ENCODE measurements at places on chromosomes 5 and 9.

- DNase-seq, result no peak
Measured at GRCh38 chr5:153974131-153974812, 64.4 kb downstream of the FAM114A2 start.

DNA sequence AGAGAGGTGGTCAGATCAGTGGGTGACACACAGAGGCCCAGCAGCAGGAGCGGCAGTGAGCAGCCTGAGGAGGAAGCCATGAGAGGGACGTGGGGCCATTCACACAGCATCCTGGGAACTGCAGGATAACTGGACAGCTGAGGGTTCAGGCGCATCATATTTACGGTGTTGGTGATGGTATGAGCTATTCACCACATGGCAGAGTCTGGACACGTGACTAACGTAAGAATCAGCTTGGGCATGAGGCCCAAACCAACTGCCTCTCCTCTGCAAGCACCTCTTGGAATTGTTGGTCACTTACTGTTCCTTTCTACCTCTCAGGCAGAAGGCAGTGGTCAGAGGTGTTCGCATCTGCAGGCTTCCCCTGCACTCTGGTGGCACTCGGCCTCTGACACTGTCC is 141.1 kb downstream of the ENTREP1 start:
- no peak for DNase-seq

DNA sequence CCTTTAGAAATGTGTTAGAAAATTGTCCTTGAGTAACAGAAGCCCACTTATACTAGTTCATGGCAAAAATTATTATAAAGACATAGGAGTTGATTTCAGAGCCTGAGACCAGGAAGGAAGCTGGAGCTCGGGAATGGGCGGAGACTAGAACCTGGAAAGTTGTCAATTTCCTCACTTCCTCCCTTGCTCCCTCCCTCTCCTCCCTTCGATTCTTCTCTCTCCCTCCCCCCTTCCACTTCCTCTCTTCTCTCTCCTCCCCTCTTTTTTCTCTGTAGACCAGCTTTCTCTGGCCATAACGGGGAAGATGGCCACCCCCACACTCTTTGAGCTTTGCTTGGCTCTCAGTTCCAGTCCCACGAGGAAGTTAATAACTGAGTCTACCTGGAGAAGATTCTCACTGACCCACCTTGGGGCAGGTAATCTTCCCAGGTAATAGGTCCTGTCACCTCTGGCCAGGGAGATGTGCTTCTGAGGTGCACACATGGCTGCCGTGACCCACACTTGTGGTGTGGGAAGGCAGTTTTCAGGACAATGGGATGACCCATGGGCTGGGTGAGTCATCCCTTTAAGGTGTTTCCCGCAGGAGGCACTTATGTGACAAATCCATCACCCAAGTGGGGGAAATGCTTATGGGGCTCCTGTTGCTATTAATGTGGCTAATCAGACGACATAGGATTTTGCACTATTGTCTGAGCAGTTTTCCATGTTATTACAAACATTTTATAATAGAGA is 78.7 kb downstream of the HSPA4 start:
- DNase-seq, result no peak

DNA sequence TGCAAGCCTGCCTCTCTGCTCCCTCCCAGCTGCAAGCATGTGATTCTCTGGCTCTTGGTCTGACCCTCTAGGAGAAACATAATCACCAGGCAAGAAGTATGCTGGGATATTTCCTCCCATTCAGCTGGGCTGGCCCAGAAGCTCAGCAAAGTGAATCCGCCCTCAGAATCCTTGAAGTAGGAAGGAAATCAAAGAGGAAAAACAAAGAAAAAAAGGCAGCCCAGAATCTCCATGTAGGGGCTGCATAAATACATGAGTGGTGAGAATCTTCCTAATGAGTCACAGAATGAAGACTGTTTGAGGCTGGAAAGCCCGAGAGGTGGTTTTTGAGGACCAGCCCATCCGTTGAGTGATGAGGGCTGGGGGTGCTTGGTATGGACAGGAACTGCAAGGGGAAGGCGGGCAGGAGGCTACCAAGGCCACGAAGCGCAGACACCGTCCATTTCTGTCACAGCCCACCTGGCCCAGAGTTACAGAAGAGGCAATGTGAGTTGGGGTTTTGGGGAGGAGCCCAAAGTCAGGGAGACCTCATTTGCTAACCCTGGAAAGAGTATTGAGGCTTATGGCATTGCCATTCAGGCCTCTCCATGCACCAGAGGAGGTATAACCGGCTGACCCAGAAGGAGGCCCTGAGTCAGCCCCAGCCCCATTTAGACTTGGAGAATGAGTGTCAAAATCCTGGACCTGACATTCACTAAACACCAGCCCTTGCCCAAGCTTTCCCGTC is 33.4 kb upstream of the TGFBR1 start:
- no peak for DNase-seq

DNA sequence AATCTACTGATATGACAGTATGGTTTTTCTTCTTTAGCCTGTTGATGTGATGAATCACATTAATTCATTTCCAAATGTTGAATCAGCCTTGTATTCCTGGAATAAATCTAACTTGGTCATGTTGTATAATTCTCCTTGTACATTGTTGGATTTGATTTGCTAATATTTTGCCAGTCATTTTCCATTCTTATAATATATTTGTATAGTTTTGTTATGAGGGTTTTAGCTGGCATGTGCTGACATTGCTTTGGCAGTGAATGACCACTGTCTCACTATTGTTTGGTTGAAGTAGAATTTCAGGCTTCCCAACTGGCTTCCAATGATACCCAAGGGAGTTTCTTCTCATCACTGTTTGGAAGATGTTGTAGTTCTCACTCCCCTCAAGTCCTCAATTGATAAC is 983.0 kb upstream of the PTPRD start:
- DNase-seq, result no peak

DNA sequence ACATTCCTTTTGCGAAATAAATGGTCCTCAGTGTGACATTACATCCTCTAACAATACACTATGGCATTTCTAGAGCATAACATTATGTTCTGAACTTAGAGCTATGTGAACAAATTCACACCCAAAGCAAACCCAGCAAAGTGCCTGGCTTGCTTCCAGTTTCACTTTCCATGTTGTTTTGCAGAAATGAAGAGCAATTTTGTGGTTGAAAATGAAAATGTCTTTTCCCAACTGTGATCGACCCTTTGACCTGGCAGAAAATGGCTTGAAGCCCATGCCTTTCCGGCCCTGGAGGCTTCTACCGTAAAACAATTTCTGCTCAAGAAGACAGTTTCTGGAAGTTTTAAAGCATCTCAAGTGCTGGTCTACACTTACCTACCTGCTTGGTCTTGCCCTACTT is 344.7 kb upstream of the RGMB start:
- DNase-seq, result no peak

DNA sequence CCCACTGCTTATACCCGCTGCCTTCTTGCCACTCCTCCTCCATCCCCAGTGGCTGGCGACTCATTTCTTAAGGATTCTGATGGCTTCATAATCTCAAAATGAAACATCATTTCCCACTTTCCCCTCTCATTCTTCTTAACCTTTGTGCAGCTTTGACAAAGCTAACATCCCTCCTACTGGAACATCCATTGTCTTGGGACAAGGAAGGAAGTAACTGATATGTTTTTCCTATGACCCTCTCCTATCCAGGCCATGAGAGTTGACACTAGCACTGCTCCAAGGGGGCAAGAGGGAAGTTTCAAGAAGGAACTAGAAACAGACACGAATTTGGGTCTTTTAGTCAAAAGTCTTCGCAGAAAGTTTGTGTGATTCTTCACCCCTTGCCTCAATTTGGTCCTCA is 71.7 kb upstream of the SNX2 start:
- no peak for DNase-seq

DNA sequence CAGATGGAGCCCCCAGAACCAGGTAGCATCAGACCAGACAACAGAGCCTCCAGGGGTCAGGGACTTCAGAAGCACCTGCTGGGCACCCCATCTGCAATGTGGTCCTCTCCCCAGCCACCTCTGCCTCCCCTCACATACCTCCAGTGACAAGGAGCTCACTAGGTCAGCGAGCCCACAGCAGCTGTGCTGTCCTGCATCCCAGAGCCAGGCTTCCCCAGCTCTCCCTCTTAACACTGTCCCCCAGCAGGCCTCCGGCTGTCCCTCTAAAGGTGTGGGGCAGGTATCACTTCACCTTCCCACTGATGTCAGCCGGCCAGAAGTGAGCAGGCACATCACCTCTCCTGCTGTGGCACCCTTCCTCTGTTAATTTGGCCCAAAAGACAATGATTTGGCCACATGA is 83.6 kb downstream of the LMX1B start:
- no peak for DNase-seq

DNA sequence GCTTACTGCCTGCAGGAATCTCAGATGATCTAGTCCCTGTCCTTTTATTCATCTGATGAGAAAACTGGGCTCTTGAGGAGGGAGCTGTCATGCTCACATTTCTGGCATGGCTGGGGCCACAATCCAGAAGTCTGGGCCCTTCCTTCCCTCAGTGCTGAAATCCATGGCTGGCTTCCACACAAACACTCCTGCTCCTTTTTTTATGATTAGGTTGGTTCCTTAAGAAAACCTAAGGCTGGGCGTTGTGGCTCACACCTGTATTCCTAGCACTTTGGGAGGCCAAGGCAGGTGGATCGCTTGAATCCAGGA is 1.3 kb downstream of the ACER2 start:
- no peak for DNase-seq

DNA sequence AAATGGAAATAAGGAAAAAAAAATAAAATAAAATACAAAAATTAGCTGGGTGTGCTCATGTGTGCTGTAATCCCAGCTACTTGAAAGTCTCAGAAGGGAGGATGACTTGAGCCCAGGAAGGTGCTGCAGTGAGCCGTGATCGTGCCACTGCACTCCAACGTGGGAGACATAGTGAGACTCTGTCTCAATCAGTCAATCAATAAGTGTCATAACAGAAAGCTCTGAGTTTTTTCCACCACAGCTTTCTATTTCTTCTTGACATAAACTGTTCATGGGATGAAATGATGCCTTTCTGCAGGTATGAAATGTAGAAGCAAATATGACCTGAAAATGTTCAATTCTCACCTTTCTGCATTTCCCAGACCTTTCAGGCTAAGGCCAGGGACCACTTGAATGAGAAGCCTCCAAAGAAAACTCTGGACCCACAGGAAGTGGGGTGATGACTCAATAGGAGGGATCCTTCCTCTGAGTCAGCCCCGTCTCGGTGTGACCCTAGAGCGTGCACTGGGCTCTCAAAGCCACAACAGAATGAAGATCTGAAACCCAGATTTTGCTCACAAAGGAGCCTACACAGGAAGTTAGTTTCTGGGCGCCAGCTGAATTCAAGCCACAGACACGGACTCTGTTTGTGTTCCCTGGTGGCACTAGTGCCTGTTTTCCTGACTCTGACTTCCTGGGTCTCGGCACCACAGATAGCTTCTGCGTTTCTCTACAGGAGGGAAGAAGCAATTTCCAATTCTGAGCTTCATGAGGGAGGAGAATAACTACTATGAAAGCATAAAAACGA is 62.0 kb downstream of the ANKH start:
- DNase-seq, result peak; percentile 45

GRCh38 chr5:59222687-59223511 is 640.0 kb downstream of the RAB3C start:
- no peak for DNase-seq

DNA sequence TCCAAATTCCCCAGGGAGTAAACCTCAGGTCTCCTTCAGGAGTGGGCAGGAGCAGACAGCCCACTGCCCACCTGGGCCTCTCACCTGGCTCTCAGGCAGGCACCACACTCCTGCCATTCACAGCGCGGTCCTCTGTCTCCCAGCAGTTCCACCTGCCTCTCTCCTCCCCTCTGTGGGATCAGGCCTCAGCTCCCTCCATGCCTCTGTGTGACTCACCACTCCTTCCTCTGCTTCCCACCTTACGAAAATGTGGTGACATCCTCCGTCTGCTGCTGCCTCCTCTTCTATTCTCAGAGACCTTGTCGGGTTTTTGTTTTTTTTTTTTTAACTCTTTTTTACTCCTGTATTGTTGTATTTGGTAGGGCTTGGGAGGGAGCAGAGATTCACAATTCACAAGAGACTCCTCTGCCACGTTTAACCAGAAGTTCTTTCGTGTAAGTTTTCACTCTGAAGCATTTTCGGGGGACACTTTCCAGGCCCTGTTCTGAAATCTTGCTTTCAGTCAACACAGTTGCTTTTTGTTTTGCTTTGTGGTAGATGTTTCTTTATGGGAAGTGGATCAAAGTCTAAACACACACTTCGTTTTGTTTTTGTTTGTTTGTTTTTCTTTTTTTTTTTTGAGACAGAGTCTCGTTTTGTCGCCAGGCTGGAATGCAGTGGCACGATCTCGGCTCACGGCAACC is 21.1 kb upstream of the CDKN2AIPNL start:
- DNase-seq, result no peak

DNA sequence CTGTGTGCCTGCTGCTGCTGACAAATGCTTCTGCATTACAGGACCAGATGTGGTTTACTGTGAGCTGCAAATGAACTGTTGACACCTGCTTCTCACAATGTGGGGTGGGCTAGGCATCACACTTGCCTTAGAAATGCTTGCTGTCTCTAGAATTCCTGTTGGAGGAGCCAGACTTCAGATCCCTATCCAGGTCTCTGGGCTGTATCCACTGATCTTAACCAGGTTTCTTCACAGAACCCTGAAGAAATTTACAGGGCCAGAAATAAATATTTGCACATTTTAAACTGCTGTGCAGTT is 255.4 kb downstream of the FAM114A2 start:
- DNase-seq, result no peak

DNA sequence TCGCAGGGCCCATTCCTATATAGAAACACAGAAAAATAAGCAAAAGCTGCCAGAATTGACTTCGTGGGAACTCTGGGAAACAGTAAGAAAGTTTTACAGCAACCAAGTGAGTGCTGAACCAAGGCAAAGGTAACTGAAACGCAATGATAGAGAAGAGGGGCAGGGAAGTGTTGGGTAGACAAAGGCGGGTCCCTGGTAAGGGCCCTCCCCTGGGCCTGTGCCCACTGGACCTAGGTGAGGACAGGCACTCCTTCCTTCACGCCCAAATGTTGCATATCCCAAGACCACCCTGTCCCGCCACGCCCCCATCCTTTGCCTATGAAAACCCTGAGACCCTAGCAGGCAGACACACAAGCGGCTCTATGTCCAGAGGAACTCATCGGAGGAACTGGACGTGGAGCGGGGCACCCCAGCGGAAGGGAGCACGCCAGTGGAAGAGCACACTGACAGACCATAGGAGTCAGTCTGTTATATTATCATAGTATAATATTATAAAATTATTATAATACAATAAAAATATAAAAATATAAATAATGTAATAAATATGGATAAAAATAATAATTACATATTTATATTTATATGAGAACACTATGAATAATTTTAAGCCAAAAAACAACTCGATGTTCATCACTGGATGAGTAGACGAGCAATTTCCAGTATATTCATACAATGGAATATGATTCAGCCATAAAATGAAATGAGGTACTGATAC is 27.9 kb downstream of the CDKN2A start:
- DNase-seq, result no peak

- no peak for DNase-seq
Measured at GRCh38 chr5:132233081-132233480, 5.4 kb upstream of the P4HA2 start.

DNA sequence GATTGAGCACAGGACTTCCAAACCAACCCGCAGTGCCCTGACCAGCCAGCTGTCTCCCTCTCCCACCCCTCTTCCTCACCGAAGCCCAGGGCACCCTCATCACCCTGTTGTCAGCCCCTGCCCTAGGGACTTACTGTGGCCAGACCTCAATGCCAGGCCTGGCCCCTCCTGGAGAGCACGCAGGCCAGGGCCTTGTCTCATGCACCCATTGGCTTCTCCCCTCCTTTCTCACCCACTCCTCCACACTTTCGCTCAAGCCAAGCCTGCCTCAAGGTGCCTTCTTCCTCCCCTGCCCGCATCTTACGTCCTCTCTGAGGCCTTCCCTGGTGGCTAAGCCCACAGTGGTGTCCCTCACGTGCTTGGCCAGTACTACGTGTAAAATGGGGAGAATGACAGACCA is 33.3 kb upstream of the N4BP3 start:
- no peak for DNase-seq

GRCh38 chr9:136201609-136202453 is 3.1 kb downstream of the LHX3 start:
- no peak for DNase-seq

All from hypothalamus (tissue), 51 donors.